ENCODE measurements at places on chromosomes 6 and 20.

- no peak for DNase-seq
Observed at GRCh38 chr20:36284751-36285150, 21.4 kb upstream of the DLGAP4 start.

GRCh38 chr6:142307963-142308748, 6.3 kb downstream of the ADGRG6 start:
- DNase-seq: no peak

GRCh38 chr20:1374246-1374645, 18.6 kb downstream of the FKBP1A start:
- DNase-seq: no peak

DNA sequence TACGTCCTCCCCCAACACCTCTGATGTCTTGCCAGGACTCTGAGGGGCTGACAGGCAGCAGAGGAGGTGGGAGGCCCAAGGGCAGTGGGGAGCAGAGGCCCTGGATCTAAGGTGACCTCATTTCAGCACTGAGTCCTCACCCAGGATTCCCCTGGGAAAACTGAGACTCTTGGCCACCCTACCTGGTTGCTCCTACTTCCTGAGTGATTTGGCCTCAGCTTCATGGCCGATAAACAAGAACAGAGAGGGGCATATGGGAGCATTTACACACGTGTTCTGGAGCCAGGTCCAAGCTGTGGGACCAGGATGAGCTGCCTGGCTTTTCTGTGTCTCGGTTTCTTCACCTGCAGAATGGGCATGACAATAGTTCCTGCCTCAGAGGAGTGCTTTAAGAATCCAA, 133.8 kb downstream of the ANKRD60 start:
- DNase-seq: no peak

DNA sequence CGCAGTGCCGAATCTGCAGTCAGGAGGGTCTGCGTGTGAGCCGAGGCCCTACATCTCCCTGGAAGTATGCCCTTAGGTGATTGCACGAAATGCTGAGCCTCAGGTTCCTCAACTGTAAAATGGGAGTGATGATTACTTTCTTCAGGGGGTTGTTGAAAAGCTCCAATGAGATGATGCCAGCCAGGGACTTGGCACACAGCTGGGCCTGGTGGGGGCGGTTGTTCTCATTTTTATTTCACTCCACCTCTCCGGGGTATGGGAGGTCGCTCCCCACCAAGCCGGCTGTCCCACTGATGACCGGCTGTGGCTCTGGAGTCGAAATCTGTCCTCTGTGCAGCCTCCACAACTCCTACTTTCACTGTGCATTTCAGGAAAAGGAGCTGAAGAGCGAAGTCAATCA, 8.1 kb downstream of the PCK1 start:
- no peak for DNase-seq

DNA sequence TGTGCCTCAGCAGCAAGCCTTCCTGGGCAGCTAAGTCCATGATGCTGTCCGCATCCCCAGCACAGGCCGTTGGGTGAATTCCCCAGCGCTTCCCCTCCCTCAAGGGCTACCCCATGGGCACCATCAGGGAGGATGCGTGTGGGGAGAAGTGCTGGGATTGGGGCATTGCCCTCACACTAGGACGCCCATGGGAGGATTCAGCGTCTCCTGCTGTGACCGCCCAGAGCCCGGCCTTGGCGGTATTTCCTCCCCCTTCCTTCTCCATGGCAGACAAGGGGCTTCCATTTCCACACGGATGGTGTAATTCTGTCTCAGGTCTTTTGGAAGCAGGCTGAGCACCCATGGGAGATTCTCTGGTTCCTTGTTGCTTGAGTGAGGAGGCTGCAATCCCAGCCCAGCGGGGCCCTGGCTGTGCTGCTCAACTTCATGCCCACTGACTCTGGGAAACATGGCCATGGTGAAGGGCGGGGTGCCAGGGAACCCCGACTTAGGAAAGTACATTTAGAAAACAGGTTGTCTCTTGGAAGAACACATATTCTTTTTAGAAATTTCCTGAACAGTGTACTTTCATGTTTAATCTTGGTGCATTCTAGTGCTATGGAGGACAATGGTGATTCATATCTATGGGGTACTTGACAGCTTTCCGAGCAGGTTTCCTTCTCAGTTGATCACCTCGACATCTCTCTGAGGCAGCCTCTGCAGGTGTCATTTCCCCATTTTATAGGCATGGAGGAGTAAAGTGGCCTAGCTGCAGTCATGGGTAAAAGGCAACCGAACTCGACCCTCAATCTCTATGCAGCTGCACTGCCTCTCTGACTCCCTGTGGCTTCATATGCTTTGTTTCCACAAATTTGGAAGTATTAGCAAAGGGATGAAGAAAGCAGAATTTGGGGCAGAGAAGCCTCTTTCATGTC, 178.2 kb upstream of the CST7 start:
- no peak for DNase-seq

GRCh38 chr6:138486249-138487101, 12.8 kb downstream of the NHSL1 start:
- DNase-seq: no peak

DNA sequence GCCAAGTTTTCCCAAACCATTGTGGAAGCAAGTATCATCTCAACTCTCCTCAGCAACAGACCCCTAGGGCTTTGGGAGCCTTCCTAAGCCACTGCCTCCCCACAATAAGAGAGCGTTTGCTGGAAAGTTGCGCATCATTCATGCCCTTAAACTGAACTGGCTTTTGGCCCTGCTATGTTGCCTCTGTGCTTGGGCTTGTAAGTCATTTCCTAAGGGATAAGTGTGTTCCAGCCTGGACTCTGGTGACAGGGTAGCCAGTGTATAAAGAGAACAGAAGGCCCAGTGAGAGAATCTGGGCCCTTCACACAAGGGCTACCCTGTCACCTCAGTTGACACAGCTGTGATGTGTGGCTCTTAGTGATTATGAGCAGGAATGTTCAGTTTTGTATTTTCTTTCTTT, 77.8 kb downstream of the COL9A1 start:
- no peak for DNase-seq

DNA sequence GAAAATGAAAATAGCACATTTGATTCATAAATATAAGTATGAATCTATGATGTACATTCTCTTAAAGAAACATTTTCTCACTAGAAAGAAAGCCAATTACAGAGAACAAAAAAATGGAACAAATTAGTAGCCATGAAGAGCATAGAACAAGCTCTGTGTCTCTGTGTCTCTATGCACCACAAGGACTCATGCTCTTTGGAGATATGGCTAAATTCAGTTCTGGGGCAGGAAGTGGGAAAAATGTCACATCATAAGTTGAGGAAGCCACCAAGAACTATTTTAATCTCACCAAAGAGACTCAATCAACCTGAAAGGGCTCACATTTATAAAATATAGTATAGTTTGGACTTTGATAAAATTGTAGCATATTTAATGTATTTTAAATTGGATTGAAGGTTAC, 1259.8 kb upstream of the GJE1 start:
- DNase-seq: no peak

DNA sequence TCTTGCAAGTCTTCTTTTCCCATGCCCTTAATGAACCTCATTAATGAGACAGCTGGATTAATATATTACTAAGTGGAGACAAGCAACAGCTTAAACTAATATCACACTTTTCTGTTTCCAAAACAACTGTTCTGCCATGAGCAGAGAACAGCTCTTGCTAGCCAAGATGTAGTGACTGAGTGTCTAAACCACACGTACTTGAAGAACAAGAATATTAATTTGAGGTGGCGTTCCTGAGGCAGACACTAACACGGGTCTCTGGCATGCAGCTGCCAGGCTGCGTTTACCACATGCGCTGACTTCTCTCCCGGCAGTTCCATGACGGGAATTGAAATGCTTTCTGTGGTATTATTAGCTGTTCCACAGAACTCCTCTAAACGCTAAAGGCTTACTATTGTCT, 80.6 kb downstream of the FNDC1 start:
- DNase-seq: no peak

DNA sequence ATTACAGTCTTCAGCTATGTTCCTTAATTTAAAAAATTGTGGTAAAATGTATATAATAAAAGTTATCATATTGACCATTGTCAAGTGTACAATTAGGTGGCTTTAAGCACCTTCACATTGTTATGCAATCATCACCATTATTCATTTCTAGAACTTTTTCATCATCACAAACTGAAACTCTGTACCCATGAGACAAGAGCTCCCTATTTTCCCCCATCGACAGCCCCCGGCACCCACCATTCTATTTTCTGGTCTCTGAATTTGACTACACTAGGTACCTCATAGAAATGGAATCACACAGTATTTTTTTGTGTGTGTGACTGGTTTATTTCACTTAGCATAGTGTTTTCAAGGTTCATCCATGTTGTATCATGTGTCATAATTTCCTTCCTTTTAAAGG, 39.7 kb upstream of the FYN start:
- no peak for DNase-seq

- DNase-seq: no peak
Observed at GRCh38 chr6:124990988-124991387, 28.8 kb downstream of the RNF217 start.

GRCh38 chr6:89148016-89148750, 2.3 kb downstream of the PM20D2 start:
- DNase-seq: no peak

- DNase-seq: peak; percentile 2
Observed at GRCh38 chr6:74409447-74409846, 713.4 kb downstream of the CD109 start.

GRCh38 chr20:61837200-61837599, 228.5 kb downstream of the TAF4 start:
- DNase-seq: no peak

DNA sequence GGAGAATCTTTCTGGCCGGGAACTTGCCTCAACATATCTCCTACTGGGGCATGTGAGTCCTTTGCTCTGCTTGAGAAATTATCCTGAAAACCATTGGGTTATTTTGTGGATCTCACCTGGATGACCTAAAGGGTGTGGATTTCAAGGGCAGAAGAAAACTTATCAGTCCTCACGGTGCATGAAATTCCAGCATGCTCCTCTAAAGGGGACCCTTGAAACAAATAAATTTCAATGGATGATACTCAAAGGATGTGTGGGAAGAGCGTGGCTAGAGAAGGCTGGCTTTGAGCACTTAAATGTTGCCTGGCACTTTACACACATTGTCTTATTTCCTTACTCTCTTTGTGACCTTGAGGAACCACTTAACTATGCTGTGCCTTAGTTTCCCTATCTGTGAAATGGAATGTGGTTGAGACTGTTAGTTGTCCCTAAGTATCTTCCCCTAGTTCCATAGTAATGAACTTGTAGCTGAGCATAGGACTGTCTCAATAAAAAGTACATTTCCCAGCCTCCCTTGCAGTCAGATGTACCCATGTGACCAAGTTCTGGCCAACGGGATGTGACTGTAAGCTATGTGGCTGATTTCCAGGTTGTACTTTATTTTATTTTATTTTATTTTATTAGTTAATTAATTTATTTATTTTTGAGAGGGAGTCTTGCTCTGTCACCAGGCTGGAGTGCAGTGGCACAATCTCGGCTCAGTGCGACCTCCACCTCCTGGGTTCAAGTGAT, 81.9 kb upstream of the PTPN1 start:
- DNase-seq: no peak

DNA sequence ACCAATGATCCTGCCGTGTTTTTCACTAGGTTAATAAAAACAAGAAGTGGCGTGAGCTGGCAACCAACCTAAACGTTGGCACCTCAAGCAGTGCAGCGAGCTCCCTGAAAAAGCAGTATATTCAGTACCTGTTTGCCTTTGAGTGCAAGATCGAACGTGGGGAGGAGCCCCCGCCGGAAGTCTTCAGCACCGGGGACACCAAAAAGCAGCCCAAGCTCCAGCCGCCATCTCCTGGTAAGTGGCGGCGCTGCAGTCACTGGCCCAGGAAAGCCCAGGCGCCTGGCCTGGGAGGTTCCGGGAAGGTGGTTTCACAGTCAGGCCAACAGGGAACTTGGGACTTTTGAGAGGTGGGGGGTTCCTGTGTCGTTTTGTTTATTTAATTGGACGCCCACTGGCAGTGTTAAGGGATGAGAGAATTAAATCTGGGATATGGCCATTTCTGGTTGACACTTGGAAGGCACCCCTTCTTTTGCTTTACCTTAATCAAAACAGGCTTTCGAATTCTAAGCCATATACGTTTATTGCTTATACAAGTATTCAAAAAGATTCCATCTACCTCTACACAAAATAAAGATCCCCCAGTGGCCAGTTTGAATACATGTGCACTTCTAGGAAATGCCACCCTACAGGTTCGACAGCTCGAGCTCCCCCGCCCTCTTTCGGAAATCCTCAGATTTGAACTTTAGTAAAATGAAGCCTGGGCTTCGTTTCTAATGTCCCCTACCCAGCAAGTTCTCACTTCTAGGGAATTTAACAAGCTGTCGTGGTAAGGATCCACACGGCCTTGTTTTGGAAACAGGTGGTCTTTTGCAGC, 138.9 kb downstream of the TMEM242 start:
- DNase-seq: peak; percentile 47

DNA sequence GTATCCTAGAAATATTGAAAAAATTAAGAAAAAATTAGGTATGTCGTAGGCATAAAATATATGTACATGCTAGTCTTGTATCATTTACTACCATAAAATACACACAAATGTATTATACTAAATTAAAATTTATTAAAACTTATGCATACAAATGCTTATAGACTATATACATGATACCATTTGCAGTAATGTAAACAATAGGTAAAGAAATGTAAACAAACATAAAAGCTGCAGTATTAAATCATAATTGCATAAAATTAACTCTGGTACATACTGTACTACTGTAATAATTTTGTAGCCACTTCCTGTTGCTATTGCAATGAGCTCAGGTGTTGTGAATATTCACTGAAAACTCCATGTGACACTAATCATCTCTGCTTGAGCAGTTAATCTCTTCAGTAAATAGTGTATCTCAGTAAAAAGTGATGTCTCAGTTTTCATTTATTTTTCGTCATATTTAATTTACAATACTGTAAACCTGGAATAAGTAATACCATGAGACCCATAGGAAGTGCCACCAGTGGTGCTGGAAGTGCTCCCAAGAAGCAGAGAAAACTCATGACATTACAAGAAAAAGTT, 29.3 kb downstream of the RALGAPB start:
- no peak for DNase-seq

DNA sequence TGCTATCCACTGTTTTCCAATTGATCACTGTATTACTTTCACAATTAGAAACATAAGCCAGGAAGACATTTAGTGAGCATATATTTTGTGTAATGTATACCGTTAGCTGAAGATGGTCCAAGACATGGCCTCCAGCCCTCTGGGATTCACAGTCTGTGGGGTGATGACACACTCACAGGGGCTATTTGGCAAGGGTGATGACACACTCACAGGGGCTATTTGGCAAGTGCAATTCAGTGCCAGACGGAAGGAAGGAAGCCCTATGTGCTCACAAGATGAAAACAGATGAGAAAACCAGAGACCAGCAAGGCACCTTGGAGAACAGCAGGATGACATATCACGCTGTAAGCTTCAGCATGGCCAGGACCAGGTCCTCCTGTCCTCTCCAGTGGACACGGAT, 183.7 kb downstream of the MBOAT1 start:
- DNase-seq: peak; percentile 2

GRCh38 chr6:118748311-118749062, 97.1 kb upstream of the CEP85L start:
- DNase-seq: no peak
